ENCODE measurements at places on chromosomes 2 and 18.

GRCh38 chr2:4827836-4828235 lies 864.3 kb upstream of the SOX11 start:
- DNase-seq = no peak

DNA sequence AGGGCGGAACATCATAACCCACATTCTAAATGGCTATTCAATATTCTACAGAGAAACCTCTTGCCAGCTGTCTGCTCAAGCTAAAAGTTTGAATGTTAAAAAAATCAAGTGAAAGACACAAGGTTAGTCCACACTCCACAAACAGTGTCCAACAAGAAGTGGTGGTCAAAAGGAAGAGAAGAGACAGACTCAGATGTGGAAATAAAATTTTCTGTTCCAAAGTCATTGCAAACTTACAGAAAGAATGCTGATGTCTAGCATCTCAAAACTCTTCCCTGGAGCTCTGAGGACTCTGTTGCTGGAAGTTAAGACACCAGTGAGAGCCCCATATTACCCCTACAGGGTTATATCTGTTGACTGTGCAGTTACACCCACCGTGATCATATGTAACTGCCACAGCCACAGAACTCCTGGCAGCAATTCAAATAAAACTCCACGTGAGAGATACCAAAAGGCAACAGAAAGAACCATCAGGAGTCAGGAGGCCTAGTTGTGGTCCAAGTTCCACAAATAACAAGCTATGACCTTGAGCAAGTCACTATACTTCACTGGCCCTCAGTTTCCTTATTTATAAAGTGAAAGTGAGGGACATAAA lies 60.9 kb downstream of the AAK1 start:
- DNase-seq = no peak

DNA sequence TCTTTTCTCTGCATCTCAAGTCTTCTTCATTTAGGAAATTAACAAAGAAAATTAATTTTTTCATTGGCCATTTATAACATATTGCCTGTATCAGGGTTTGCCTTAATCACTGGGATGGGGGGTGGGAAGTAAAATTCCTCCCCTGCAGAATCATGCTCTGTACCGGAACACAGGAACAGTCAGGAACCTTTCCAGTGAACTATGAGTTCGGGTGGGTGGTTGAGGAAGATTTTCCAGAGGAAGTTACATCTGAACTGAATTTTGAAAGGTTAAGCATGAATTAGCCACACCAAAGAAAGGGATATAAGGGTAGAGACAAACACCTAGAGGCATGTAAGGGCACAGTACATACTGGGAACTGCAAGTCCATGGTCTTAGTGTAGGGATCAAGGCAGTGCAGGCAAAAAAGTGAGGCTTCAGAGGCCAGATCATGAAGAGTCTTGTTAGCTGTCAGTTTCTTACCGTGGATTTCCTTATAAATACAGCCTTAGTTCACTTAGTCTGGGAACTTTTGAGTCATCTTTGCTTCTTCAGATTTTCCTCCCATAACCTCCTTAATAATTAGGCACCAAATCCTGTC lies 55.6 kb downstream of the FAM117B start:
- no peak for DNase-seq

GRCh38 chr2:65464604-65465003 lies 32.2 kb upstream of the SPRED2 start:
- DNase-seq = no peak

DNA sequence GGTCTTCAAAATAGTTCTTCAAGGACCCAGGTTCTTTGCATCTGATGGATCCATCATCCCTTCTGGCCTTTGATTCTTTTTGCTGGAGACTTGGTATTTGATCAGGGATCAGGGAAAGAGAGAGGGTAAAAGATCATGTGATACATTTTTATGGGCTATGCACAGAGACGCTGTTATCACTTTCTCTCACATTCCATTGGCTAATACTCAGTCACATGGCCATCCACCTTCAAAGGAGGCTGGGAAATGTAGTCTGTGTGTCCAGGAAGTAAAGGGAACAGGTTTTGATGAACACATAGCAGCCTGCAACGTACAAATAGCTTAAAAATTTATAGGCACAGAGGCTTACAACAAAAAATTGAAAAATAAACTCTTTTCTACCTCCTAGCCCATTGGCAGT lies 629.6 kb upstream of the FANCL start:
- DNase-seq = no peak

DNA sequence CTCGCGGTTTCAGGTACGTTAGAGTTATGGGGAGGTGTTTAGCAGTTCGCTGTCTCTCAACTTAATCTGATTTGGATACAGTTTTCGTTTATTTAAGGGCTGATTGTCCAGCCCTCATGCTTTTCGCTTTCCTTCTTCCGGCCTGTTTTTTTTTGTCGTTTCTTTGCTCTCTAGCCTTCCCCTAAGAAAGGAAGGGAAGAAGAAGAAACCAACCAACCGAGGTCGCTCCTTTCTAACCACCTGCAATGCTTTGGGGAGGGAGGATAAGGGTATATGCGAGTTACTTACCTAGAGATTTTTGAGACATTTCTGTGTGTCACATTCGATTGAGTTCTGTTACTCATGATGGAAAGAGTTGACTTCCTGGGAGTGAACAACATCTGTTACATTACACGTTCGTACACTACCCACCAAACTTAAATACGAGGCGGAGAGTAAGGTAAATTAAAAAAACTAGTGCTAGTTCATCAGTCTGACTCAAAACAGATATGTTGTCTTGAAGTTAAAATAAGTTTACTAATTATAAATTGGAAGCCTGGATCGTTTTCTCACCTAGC lies 918 bp downstream of the EIF5B start:
- no peak for DNase-seq

GRCh38 chr2:127096280-127096679 lies 10.7 kb downstream of the BIN1 start:
- DNase-seq = no peak

GRCh38 chr2:187569042-187569441 lies 14.8 kb upstream of the TFPI start:
- DNase-seq = no peak

GRCh38 chr2:222566229-222566628 lies 89.7 kb downstream of the FARSB start:
- DNase-seq = no peak

- DNase-seq = no peak
Measured at GRCh38 chr2:10035633-10036032, 7.7 kb upstream of the KLF11 start.

GRCh38 chr2:46977280-46977665 lies 61.7 kb upstream of the MCFD2 start:
- no peak for DNase-seq

DNA sequence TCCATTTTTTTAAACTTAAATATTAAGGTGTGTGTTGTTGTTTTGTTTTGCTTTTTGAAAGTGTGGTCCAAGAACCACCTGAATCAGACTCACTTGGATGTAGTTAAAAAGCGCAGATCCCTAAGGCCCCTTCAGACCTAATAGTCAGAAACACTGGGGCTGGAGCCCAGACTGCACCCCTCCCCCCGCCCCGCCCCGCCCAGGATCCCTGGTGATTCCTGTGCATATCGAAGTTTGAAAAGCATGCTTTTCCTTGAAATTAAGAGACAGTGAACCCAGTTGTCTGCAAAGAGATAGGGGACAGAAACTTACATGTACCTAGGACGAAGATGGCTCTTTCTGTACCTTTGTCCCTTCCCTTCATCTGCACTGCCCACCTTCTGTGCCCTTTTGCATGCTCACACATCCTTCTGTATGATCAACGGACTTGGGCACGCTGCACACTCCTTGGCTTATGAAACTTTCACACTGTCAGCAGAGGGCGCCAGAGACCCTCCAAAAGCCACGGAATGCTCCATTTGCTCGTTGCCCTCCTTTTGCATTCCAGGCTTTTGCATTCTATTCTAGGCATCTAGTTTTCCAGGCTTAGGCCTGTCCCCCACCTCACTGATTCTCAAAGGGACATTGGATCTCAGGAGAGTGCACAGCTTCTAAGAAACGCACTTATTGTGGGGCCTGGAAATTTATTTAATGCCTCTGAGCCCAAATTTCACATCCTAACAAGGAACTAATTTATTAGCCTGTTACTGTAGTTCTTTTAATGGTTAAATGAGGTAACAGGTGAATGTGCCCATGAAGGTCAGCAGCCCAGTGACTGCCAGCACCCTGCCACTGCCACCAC lies 32.8 kb upstream of the SLC14A1 start:
- peak; percentile 62 for DNase-seq

DNA sequence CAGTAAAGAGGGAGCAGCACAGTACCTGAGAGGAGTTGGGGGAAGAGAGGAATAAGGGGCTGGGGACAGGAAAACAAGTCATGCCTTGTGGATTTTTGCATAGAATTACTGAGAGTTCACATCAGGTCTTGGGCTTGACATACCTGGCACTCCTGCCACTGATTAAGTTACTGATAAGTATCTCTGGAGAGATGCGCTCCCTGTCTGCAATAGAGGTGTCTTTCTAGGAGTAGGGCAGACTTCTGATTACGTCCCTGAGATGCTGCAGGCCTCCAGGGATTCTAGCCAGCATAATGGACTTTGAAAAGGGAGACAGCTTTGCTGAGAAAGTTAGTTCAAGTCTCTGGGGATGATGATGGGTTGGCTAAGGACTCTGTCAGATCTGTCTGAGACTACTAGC lies 69.4 kb downstream of the CHRNA1 start:
- no peak for DNase-seq

DNA sequence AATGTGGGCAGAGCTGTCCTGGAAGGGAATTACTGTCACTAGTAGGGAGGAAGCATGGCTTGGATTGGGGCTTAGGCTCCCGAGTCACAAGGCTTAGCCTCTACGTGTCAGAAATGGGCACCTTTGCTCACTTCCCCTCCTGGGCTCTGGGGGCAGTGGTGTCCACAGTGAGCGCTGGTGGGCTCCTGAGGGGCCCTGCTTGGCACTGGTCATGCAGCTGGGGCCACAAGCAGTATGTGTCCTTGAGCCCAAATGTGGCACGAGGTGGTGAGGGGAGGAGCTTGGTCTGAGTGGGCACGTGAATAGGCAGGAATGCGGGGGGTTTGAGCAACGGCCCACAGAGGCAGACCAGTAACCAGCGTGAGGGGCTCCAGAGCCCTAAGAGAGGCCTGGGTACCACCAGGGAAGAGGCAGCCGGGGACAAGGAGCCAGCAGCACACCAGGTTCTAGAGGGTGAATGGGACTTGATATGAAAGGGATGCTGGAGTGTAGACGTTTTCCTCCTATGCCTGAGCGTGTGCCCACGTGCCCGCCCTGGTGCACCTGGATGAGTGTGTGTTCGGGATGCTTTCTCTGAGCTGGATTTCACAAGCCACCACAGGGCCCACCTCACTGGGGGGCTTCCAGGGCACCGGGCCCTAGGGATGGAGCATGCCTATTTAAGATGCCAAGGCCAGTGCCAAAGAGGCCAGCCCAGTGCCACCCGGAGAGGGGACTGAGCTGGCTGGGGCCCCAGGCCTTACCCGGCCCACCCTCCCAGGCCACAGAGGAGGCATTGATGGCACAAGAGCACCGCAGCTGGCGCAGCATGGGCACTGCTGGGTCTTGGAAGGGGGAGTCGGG lies 22.8 kb upstream of the PTMA start:
- no peak for DNase-seq

- DNase-seq = no peak
Measured at GRCh38 chr18:78376046-78376445, 603.6 kb upstream of the SALL3 start.

GRCh38 chr2:74238879-74239278 lies 40.5 kb downstream of the MTHFD2 start:
- DNase-seq = no peak

DNA sequence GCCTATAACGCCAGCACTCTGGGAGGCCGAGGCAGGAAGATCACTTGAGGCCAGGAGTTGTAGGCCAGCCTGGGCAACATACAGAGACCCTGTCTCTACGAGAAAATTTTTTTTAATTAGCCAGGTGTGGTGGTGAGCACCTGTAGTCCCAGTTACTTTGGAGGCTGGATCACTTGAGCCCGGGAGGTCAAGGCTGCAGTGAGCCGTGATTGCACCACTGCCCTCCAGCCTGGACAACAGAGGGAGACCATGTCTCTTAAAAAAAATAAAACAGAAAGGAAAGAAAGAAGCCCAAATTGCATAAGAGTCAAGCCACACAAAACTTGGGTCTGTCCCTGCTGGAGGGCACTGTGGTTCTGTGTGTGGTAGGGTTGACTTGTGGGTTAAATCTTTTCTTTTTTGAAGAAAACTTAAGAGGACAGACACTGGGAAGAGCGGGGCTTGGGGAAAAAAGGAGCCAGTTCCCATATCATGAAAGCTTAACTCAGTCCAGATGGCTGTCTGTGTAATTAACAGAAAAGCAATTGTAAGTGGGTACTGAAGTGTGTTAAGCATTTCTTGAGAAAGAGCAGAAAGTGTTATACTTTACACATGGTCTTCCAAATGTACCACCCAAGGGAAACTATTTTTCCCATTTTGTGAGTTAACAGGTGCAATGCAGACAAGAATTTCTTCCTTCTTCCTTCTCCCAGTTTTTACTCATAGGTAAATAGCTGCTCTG lies 115.1 kb downstream of the ALPK2 start:
- DNase-seq = no peak

- peak; percentile 4 for DNase-seq
Measured at GRCh38 chr2:59888015-59888414, 665.4 kb downstream of the BCL11A start.

DNA sequence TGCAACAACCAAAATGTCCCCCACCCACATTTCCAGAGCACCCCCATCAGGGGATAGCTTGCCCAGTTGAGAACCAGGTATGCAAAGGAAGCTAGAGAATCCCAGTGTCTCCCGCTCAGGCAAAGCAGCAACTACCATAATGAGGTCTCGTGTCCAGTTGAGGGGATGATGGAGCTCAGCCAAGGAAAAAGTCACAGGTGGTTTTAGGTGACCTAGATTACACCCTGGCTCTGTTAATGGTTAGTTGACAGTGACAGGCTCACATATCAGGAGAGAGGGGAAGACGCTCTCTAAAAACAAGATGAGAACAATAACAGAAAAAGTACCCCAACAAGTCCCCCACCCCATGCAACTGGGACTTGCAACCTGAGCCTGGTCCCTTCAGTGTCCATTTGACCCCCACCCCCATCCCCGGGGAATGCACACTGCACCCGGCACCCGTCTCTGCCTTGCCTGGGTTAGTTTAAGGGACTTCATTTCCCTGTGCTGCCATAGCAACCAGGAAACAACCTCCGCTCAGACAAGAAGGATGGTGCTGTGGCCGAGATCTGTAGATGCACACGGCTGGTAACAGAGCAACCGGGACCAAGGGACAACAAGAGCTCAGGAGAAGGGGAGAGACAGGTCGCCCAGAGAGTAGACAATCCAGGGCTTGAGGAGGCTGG lies at the start of gene KIAA2012:
TSS of gene KIAA2012 (plus strand) at position 519 of the 665 bp plus-strand sequence. CDS start 373 bp downstream, outside the sequence.
- DNase-seq = no peak

- no peak for DNase-seq
Measured at GRCh38 chr18:69031571-69031970, 233.7 kb downstream of the CCDC102B start.

- no peak for DNase-seq
Measured at GRCh38 chr2:11672407-11672806, 2.4 kb upstream of the NTSR2 start.

GRCh38 chr2:99473518-99474083 lies 16.2 kb downstream of the REV1 start:
- no peak for DNase-seq

- DNase-seq = no peak
Measured at GRCh38 chr2:9484533-9484932, 10.2 kb downstream of the IAH1 start.

- no peak for DNase-seq
Measured at GRCh38 chr2:10216677-10217488, 85.8 kb upstream of the HPCAL1 start.

- DNase-seq = no peak
Measured at GRCh38 chr2:226828191-226828590, 7.7 kb upstream of the RHBDD1 start.

- no peak for DNase-seq
Measured at GRCh38 chr2:158006961-158007719, 94.5 kb upstream of the UPP2 start.

GRCh38 chr2:69285379-69285894 lies 101.6 kb downstream of the GFPT1 start:
- no peak for DNase-seq

GRCh38 chr2:220127311-220127710 lies 499.9 kb downstream of the SLC4A3 start:
- no peak for DNase-seq

Measured in stimulated activated CD8-positive, alpha-beta memory T cell treated with anti-CD3 and anti-CD28 coated beads, Interleukin-2, amount 100 ng/mL, for 1 hour (primary cell).